ENCODE measurements at places on chromosomes 5 and 9. TPM values are rescaled to one million over a fixed set of nuclear protein-coding genes. Genes with fewer than 3 reads are reported as not detected.
A peak's percentile ranks its signal among the peaks of the same experiment; 100 is the strongest.

Gene ASS1
- total RNA-seq: 89.8 TPM

Gene TRMT10B
- 4.1 TPM for total RNA-seq

Gene CDC14B
- total RNA-seq: 48.5 TPM

Gene IL3
- not detected for total RNA-seq

Gene NUTM2G
- not detected for total RNA-seq

Gene PPIC
- total RNA-seq: 118 TPM

Gene NUDT2
- 33.6 TPM for total RNA-seq

DNA sequence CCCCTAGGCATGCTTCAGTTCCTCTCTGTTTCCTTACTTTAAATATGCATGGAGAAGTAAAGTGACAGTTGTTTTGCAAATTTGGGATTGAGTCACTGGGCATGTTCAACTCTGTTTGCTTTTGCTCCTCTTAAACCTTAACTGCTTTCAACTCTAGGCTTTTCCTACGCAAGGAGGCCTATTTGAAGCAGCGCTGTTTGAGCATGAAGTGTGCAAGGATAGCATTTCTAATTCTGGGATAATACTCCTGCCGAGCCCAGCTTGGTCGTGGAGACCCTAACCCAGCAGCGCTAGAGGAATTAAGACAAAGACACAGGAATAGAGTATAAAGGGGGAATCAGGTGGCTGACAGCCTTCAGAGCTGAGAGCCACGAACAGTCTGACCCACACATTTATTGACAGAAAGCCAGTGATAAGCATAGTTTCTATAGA lies 803.4 kb upstream of the CDH10 start:
- no peak overlapping the region for H3K4me3 ChIP-seq
- no peaks in the 10 kb centered on the region for H3K27me3 ChIP-seq
- no peak for DNase-seq
- H3K36me3 ChIP-seq: no peaks in the 10 kb centered on the region
- peak overlapping the region; percentile 65 for H3K27ac ChIP-seq
- H3K4me1 ChIP-seq: peaks cover 12% of the 10 kb centered on the region

DNA sequence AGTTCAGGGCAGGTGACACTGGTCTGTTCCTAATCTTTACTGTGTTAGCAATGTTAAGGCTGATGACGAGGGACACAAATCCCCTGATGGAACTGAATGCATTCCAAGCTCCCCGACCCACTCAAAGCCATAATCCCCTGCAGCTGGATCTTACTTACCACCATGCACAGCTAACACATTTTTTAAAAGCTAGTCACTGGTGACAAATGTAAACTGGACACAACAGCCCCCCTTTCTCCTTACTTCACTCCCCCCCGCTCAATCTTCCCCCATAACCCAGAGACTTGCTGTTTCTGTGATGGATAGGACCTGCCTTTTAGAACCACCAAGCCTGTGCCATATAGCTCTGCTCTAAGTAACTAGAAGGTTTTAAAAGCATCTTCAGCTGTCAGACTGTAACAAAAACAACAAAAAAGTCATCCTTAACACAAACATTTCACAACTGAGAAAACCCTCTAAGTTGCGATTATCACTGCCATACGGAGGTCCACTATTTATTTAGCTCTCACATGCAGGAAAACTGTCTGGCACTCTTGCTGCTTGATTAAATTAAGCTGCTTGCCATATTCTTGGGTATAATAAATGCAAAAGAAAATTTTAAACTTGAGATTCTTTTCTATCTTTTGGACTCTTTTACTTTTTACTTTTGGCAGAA lies 44.4 kb downstream of the BNC2 start:
- H3K4me3 ChIP-seq: no peak overlapping the region
- peaks cover 95% of the 10 kb centered on the region for H3K27me3 ChIP-seq
- H3K4me1 ChIP-seq: peaks cover 14% of the 10 kb centered on the region
- H3K27ac ChIP-seq: no peak overlapping the region
- no peaks in the 10 kb centered on the region for H3K36me3 ChIP-seq

DNA sequence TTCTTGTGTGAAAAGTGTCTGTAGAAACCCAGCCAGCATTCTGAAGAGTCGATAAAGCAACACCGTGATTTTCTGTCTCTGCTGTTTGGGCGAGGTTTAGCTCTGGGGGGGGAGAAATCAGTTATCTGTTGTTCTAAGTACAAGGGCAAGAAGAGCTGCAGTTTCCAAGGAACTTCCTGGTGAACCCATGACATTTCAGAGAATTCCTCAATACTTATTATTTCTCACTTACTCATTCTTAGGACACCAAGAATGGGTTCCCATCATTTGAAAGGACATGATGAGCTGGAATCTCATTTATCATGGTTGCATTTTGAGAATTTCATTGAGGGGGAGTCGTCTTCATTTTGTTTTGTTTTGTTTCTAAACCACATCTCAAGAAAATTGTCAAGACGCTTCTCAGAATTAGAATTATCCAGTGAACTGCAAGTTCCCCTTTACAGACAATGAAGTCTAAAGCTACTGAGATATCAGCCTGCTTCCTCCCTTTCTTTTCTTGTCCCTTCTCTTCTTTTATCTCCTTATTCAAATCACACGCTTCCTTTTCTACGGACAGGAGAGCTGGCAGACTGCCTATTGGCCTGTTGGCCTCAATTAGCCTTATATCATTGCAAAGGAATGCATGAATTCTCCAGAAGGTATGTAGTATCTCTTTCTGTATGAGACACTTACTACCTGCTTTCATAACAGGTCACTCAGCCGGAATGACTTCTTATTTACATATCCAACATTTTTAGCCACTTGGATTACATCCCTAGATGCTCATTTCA lies 53.7 kb downstream of the ZNF462 start:
- peak; percentile 42 for DNase-seq
- H3K27ac ChIP-seq: peak overlapping the region; percentile 31
- H3K27me3 ChIP-seq: no peaks in the 10 kb centered on the region
- no peak overlapping the region for H3K4me3 ChIP-seq

- no peak overlapping the region for H3K4me3 ChIP-seq
- H3K27me3 ChIP-seq: no peaks in the 10 kb centered on the region
- DNase-seq: no peak
These were observed 135.9 kb downstream of the GADD45G start for GRCh38 chr9:89740722-89741121.

DNA sequence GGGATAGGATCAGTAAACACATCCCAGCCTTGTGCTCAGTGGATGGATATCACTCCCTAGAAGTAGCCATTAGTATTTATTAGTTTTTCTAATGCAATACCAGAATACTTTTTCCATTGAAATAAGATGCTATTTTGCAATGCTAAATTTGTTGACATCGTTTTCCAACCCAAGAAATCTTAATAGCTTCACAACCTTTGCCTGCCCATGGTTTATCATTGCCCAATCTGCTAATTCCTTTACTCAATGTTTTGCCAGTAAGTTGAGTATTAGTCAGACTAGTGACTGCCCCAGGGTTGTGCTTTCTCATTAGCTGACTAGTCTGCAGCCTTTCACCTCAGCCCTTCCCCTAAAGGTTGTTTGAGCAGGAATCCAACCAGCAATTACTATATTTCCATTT lies 62.9 kb downstream of the NREP start:
- DNase-seq: peak; percentile 74
- no peaks in the 10 kb centered on the region for H3K27me3 ChIP-seq
- peaks cover 14% of the 10 kb centered on the region for H3K4me1 ChIP-seq
- H3K36me3 ChIP-seq: no peaks in the 10 kb centered on the region
- H3K4me3 ChIP-seq: no peak overlapping the region
- no peak overlapping the region for H3K27ac ChIP-seq

- no peaks in the 10 kb centered on the region for H3K27me3 ChIP-seq
- H3K4me3 ChIP-seq: no peak overlapping the region
- DNase-seq: peak; percentile 90
- no peaks in the 10 kb centered on the region for H3K4me1 ChIP-seq
- no peak overlapping the region for H3K27ac ChIP-seq
These were observed 359.2 kb upstream of the ACTBL2 start for GRCh38 chr5:57841676-57842363.

GRCh38 chr9:131844745-131845118 lies 104.9 kb upstream of the RAPGEF1 start:
- DNase-seq: no peak
- no peaks in the 10 kb centered on the region for H3K36me3 ChIP-seq
- no peak overlapping the region for H3K4me3 ChIP-seq
- H3K4me1 ChIP-seq: no peaks in the 10 kb centered on the region

DNA sequence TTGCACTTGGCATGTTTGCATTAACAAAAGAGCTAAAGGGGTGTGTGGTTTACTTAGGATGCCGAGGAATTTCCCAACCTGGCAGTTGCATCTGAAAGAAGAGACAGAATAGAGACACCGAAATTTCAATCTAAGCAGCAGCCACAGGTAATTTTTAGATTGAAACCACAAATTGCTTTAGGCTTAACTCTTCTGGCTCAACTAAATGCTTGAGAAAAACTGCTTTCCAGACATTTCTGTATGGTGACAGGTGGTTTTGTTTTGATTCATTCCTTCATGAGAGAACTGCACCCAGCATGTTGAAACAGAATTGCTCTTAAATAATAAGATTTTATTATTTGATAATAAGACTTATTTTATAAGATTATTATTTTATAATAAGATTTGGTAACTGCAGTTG lies 21.5 kb downstream of the SECISBP2 start:
- DNase-seq: no peak
- no peak overlapping the region for H3K4me3 ChIP-seq
- H3K27ac ChIP-seq: no peak overlapping the region

GRCh38 chr9:135290086-135290485 lies 189.5 kb upstream of the PPP1R26 start:
- no peak overlapping the region for H3K4me3 ChIP-seq
- H3K36me3 ChIP-seq: no peaks in the 10 kb centered on the region
- H3K27ac ChIP-seq: no peak overlapping the region
- DNase-seq: no peak

GRCh38 chr9:109880276-109881169 lies 100.5 kb downstream of the PALM2AKAP2 start:
- H3K4me1 ChIP-seq: peaks cover 8% of the 10 kb centered on the region
- no peaks in the 10 kb centered on the region for H3K27me3 ChIP-seq
- H3K27ac ChIP-seq: no peak overlapping the region
- DNase-seq: no peak
- H3K36me3 ChIP-seq: peaks cover 18% of the 10 kb centered on the region

DNA sequence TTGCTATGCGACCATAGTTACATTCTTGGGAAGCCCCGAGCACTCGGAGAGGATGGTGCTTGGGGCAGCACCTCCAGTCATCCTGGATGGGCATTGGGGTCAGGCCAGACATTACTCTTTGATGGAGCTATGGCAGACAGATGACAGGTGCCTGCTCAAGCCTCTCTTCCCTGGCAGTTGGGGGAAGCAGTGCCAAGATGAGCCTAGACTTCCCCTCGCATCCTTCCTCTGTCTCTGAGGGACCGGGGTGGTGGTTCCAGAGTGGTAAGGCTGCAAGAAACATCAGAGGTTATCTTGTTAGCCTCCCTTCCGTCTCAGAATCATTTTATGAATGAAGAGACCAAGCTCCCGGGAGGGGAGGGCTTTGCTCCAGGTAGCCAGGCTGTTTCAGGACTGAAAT lies 2.8 kb upstream of the HMCN2 start:
- peaks cover 61% of the 10 kb centered on the region for H3K27me3 ChIP-seq
- H3K4me1 ChIP-seq: peaks cover 4% of the 10 kb centered on the region
- no peak for DNase-seq
- no peak overlapping the region for H3K27ac ChIP-seq

DNA sequence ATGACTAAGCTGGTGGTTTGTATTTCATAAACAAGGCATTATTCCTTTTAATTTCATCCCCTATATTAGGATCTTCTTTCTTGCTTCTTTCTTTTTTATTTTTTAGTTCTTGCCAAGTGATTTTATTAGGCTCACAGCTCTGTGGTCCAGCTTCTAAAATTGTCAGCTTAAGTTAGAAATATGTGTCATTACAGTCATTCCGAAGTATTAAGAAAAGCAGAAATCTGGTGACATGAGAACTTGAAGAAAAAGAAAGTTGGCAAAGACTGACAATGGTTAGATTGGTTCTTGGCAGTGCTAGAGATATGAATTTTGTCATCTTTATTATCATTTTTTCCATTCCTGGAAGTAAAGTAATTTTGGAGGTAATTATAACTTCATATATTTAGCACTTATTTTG lies 166.5 kb upstream of the PRR16 start:
- no peak overlapping the region for H3K4me3 ChIP-seq
- H3K27me3 ChIP-seq: no peaks in the 10 kb centered on the region
- no peak for DNase-seq

DNA sequence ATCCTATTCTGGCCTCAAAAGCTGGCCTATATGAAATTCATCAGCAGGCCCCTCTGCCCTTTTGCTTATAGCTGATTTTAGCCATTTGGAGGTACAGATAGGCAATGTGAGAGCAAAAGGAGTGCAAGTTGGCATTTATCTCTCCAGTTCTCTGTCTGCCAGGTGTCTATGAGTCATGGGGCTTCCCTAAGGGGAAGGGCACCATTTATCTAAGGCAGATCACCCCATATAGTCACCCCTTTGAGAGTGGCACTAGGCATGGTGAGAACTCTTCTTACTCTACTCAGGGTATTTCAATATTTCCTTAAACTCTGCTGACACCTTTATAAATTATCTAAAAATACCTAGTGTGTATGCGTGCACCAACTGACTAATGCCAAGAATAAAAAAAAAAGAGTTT lies 314.7 kb upstream of the CDH6 start:
- no peak overlapping the region for H3K27ac ChIP-seq
- no peaks in the 10 kb centered on the region for H3K36me3 ChIP-seq
- no peak overlapping the region for H3K4me3 ChIP-seq
- no peak for DNase-seq
